T-cell (primary cell): ENCODE measurements at places on chromosomes 16 and 17. TPM values are rescaled to one million over a fixed set of nuclear protein-coding genes. Genes with fewer than 3 reads are reported as not detected.

The KRT33B gene
- total RNA-seq = not detected

The ASPA gene
- total RNA-seq = not detected

DNA sequence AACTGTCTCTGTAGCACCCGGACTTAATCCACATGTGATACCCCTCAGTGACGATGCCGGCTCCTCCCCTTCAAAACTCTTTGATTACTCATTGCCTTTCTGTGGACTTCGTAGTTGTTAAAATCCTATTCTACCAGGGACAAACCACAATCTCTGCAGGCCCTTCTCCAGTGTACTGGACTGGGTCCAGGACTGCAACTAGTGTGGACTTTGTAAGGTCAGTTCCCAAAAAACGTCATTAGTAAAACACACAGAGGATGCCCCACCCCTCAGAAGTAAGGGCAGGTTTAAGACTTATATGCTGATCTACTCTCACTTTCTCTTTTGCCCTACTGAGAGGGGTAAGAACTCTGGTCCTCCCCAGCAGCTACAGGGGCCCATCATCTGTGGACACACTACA lies 10.5 kb upstream of the NUDT7 start:
- no peak overlapping the region for H3K4me3 ChIP-seq
- H3K27me3 ChIP-seq = no peaks in the 10 kb centered on the region
- no peaks in the 10 kb centered on the region for H3K36me3 ChIP-seq
- H3K27ac ChIP-seq = no peak overlapping the region
- no peaks in the 10 kb centered on the region for H3K4me1 ChIP-seq
- DNase-seq = no peak

The TVP23A gene
- total RNA-seq = 0.50 TPM

The CEP295NL gene
- 2.1 TPM for total RNA-seq

The MGAT5B gene
- total RNA-seq = 2.4 TPM

DNA sequence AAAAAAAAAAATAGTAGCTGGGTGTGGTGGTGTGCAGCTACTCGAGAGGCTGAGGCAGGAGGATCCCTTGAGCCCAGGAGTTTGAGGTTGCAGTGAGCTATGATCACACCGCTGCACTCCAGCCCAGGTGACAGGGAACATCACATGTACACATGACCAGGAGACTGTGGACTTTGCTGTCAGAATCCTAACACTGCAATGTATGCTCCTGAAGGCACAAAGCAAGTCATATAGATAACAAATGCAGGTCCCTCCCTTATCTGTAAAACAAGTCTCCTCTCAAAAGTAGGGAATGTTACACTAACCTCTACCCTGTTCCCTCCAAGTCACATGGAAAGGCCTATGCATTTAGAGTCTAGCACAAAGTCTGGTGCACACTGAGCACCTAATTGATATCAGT lies 48.5 kb downstream of the ARHGAP17 start:
- peaks cover under 1% of the 10 kb centered on the region for H3K4me1 ChIP-seq
- DNase-seq = no peak
- H3K36me3 ChIP-seq = peaks cover 72% of the 10 kb centered on the region

- no peaks in the 10 kb centered on the region for H3K36me3 ChIP-seq
- H3K27ac ChIP-seq = no peak overlapping the region
- H3K27me3 ChIP-seq = no peaks in the 10 kb centered on the region
- peaks cover 3% of the 10 kb centered on the region for H3K4me1 ChIP-seq
These were observed 901 bp downstream of the CDYL2 start for GRCh38 chr16:80803339-80804055.

The RASD1 gene
- 2.9 TPM for total RNA-seq

The CHD9NB gene
- total RNA-seq = not detected

GRCh38 chr17:41494524-41494923 lies 4.8 kb upstream of the KRT36 start:
- no peaks in the 10 kb centered on the region for H3K4me1 ChIP-seq
- no peak for DNase-seq
- no peaks in the 10 kb centered on the region for H3K36me3 ChIP-seq
- H3K4me3 ChIP-seq = no peak overlapping the region
